ENCODE measurements at places on chromosomes 6 and 20.

DNA sequence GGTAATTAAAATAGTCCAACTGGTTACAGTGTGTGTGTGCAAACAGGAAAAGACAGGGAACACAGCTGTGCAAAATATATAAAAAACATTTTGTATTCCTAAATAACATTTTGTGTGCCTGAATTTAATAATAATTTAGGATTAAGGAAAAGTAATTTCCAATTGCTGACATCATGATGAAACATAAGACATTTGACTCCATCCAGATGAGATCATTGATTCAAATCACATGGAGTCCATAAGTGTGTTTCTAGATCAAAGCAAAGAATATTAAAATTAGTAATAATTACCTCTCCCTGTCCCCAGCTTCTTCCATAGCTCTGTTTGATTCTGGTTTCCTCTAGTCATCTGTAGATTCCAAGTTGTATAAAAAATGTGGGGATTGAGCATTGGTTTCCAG, 64.6 kb upstream of the BTN3A2 start:
- DNase-seq = no peak

GRCh38 chr6:47147175-47147727, 105.1 kb upstream of the ADGRF1 start:
- DNase-seq = no peak

- peak; percentile 94 for DNase-seq
These were observed at the start of gene LRFN2 for GRCh38 chr6:40587240-40588069. TSS of gene LRFN2 (minus strand) at chr6:40587364.

DNA sequence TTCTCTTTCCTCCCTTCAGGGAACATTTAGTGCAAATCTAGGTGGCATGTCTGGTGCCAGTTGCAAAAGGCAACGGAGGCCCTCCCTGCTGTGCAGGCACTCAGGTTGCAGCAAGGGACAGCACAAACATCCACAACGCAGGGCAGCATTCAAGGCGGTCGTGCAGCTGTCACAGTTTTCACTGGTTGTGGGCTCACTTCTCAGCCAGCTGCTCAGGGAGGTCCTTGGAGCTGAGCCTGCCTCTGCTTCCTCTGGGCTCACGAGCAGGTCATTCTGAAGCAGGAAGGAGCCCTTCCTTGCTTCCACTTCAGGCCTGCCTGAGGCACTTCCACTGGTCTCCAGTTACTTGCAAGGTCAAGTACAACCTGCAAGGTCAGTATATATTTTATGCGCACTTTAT, 3.8 kb upstream of the NPEPL1 start:
- no peak for DNase-seq

DNA sequence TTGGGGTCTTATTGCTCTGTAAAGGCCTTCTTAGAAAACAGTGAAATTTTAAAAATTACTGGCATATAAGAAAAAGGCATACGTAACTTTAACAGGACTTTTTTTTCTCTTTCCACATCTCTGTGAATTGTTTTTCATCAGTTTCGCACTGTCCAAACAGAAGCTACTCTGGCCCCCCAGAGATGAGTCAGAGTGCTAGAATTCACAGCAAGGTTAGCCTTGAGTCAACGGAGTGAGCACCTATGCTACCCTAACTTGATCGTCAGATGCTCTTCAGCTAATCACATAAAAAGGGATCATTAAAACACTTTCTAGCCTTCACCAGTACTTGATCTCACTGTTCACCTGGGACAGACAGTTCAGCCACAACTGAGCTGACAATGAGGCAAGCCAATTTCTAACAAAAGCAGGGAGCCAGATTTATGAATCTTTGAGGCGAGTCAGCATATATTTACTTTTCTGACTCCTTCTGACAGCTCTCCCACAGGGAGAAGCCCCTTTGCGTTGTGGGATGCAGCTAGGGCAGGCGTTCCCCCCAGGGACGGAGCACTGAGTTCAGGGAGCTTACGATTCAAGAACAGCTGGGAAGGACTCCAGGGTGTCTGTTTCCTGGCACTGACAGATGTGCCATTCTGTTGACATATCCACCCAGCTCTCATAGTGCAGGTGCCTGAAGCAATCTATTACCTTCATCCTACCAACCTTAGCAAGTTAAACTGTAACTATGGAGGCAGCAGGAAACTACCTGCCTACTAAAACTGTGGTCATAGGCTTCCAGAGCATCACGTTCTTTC, 46.4 kb upstream of the SPDEF start:
- no peak for DNase-seq

DNA sequence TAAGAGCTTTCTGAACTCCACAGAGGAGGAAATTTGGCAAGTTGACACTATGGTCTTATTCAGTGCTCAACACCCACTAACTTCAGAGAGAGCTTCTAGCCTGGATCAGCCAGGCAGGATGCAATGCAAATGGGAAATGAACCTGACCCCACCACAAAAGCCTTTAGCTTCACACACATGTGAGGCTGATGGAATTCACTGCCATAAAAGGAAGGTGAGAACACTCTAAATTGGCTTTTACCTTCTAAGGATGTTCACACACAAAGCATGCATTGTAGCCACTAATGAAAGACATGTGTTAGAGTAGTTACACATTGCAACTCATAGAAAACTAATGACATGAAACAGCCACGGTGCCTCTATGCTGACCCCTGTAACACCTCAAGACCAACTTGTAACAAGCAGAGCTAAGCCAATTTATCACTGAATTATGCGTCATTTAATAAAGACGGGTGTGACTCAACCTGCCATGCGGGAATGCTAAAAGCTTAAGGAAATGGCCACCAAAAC, 262.1 kb downstream of the HACE1 start:
- no peak for DNase-seq

DNA sequence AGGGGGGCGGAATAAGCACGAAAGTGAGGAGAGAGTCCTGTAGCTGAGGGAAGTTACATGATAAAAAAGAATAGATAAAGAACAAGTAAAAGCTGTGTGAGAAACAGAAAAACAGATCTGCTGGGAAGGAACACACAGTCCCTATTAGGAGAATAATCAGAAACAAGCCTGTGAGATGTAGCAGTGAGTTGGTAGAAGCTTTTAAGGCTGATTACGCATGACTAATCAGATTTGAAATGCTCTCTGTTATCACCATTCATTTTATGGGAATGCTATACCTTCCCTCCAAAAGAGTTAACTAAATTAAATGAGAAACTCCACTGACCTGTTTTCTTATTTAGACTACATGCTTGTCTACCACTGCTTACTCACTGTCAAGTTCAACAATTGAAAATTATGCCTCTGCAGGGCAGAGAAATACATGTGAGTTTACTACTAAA, 15.8 kb downstream of the REPS1 start:
- DNase-seq = no peak

- DNase-seq = peak; percentile 43
These were observed 64.6 kb downstream of the UST start for GRCh38 chr6:148811459-148811858.

DNA sequence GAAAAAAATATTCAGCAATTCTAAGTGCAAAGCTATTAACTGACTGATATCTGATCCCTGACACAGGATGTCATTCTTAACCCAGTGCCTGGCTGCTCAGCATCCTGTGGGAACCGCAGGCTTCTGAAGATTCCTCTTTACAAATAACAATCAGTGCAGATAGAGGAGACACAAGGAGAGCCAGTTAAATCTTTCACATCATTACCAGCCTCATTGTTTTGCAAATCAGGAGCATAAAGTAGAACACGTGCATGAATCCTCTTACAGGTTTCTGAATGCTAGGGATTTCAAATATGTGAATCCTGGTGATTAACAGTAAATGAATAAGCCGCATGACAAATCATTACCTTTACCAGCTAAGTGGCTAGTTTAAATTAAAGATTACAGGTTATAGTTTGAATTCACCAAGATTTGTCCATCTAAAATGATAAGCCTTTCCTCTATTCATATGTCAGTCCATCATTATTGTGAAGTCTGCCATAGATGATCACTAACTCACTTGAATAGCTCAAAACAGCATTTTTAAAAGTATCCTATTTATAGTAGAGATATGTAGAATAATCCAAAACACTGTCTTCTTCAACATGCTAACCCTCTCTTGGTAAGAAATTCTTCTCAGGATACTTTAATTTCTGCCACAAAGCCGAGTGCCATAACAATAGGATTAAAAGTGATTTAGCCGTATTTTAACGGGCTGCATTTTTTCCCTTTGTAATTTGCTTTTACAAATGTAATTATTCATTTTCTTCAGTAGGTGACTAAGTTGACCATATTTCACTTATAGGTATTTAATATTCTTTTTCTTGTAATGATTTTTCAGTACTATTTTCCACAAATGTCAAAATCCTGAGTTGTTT, 367.3 kb upstream of the EPHA7 start:
- peak; percentile 17 for DNase-seq
